Muscle of leg (tissue), 16 donors: ENCODE measurements at places on chromosomes 4 and X. TPM values are rescaled to one million over a fixed set of nuclear protein-coding genes. Genes with fewer than 3 reads are reported as not detected.

- peak; percentile 82 for DNase-seq
Observed at GRCh38 chrX:100413229-100413628, 3.2 kb upstream of the PCDH19 start.

DNA sequence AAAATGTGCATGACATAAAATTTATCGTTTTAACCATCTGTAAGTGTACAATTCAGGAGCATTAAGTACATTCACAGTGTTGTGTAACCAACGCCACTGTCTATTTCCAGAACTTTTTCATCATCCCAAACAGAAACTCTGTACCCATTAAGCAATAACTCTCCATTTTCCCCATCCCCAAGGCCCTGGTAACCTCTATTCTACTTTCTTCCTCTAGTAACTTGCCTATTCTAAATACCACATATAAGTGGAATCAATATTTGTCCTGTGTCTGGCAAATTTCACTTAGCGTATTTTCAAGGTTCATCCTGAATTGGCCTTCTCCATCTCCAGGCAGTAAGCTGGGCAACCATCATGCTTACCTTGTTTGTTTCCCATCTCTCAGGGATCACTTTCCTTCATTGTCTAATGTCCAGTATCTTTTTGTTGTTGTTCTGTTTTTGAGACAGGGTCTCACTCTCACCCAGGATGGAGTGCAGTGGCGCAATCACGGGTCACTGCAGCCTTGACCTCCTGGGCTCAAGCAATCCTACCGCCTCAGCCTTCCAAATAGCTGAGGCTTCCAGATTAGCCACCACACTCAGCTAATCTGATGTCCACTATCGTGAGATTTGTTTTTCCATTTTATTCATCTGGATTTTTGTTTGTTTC, 17.7 kb upstream of the GRIPAP1 start:
- no peak for DNase-seq

DNA sequence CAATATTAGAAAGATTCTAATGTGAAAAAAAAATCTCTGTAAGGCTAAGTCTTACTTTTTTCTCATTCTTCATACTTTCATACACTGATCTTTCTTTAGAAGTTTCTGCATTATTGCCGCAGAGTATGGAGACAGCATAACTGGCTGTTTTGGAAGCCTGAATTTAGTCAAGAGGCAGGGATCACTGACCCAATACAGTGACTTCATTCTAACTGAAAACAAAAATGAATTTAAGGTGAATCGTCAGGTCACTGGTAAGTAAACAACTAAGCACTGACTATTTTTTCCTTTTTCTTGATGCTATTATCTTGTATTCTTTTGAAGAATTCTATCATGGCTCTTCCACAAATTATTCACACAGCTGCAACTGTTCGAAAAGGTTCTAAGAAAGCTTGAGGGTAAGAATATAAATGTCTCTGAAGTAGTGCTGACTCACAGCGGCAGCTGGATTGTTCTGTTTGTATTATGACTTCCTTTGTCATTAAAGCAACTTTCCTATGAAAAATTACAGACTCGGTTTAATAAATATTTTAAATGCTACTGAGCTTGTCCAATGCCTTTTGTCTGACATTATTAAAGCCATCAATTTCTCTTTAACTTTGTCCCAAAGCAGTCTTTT, 609.3 kb downstream of the FSTL5 start:
- peak; percentile 16 for DNase-seq

DNA sequence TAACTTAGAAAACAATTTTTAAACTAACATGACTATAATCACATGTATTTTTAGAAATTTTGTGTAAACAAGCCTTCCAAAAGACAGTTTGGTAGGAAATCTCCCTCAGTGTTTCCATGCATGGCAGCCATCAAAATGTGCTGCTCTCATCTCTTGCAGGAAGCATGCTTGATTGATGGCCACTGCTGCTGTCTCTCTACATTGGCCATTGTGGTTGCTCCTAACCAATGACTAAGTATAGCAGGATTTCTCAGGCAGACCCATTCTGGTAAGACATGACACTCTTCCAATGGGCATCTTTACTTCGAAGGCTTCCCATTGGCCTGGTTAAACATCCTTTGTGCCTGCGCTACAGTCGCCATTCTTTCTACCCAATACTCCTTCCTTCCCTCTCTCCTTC, 78.9 kb upstream of the GUCY1A1 start:
- DNase-seq, result no peak

GRCh38 chr4:152605641-152606335, 69.9 kb upstream of the FBXW7 start:
- DNase-seq, result peak; percentile 80

- no peak for DNase-seq
Observed at GRCh38 chr4:119971431-119972084, 95.1 kb downstream of the MAD2L1 start.

- DNase-seq, result no peak
Observed at GRCh38 chr4:152294331-152294730, 241.6 kb downstream of the FBXW7 start.

- DNase-seq, result no peak
Observed at GRCh38 chr4:13524504-13525243, 19.6 kb downstream of the NKX3-2 start.

Gene ASB5
- polyA plus RNA-seq, result 124 TPM

Gene FAM114A1
- polyA plus RNA-seq, result 73.1 TPM

Gene YIPF7
- polyA plus RNA-seq, result 3.7 TPM

Gene CT45A1
- not detected for polyA plus RNA-seq

Gene KIAA1210
- polyA plus RNA-seq, result 0.17 TPM

Gene MGAT4D
- polyA plus RNA-seq, result not detected

Gene CACNA1F
- 0.03 TPM for polyA plus RNA-seq

Gene MAGEA4
- polyA plus RNA-seq, result not detected

Gene HEPH
- 9.0 TPM for polyA plus RNA-seq

Gene HUWE1
- 86.0 TPM for polyA plus RNA-seq

Gene ARAP2
- 0.58 TPM for polyA plus RNA-seq
